ENCODE measurements at places on chromosomes 6 and 20. TPM values are rescaled to one million over a fixed set of nuclear protein-coding genes. Genes with fewer than 3 reads are reported as not detected.

Gene SPATA25
- 2.8 TPM for total RNA-seq

Gene KCNB1
- total RNA-seq, result 7.1 TPM

Gene GABBR1
- 52.4 TPM for total RNA-seq

Gene MEI4
- total RNA-seq, result 0.17 TPM

Gene THEMIS
- 2.8 TPM for total RNA-seq

Gene HLA-A
- total RNA-seq, result 1,097 TPM

- no peak for DNase-seq
These were observed 39.2 kb upstream of the CDKN1A start for GRCh38 chr6:36639171-36639808.

DNA sequence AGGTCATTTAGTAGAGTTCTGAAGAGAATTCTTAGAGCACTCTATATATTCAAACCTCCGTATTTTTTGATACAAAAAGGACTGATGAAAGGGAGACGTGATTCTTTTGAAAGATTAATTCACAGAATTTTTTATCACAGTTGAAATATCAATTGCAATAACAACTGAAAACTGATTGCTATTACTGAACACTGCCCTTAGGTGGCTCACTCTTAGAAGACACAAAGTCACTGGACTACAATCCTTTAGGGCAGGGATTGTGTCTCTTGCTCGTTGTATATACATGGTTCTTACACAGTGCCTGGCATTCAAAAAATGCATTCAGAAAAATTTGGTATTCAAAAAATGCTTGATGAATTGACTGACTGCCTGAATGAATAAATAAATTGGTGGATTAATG lies 17.1 kb upstream of the CALHM6 start:
- DNase-seq, result no peak

DNA sequence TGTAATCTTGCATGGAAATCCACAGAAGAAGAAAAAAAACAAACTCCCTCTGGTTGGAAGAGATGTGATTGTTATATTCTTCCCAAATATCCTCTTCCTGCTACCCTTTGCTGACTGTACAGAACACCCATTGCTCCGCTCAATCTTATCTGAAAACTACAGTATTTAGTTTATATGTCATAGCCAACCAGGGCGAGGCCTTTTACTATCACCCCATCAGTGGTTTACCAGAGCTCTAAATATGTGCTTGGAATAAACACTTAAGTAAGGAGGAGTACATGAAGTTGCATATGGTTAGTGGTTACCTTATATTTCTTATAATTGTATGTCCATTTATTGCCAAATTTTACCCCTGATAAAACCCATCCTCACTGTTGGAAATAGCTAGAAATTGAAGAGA lies 12.2 kb downstream of the PRL start:
- no peak for DNase-seq

DNA sequence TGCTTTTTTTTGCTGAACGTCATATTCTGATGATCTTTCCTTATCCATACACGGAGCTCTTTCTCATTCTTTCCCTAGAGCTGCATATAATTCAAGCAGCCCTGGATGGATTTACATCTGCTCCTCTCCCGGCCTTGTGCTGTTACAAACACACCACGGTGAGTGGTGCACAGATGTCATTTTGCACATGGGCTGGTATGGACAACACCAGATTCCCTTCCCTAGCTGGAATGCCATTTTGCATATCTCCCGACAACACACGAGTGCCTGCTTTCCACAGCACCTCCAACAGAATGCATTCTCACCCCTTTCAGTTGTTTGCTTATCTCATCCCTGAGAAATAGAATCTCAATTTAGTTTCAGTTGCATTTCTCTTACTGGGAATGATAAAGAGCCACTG lies 69.5 kb upstream of the AFDN start:
- no peak for DNase-seq

DNA sequence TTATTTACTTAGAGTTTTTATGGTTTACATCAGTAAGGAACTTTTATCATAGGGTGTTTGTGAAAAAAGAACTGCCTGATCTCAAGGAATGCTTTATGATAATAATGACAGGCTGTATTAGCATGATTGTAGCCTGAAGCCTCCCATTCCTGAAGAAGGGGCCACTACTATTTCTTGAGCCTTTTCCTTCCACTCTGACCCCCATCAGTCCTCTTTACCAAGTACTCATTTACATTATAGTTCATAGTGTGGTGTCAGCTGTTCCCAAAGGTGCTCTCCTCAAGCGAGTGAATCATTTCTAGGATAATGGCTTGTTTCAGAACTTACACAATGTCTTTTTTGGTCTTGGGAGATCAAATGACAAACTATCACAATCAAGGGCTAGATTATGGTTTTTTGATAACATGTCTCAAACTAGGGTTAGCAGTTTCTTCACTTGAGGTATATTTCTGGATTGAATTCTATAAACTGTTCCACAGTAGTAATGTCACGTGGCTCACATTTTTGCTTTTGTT lies 283.6 kb downstream of the CDKAL1 start:
- no peak for DNase-seq

DNA sequence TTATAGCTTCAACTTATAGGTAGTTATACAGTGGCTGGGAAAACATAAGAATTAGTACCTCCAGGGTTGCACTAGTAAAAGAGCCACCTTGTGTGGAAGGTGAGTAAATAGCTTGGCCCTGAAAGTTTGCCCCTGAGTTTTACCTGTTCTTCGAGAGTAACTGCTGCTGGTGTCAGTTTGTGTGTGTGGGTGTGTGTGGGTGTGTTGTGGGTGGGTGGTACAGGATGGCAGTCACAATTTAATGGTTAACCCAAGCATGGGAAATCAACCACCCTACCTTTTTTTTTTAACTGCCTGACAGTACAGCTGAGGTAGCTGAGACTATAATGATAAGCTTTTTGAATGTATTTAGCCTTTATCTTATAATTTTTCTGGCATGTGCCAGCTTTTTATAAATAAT lies 137.3 kb downstream of the STXBP5 start:
- peak; percentile 17 for DNase-seq

DNA sequence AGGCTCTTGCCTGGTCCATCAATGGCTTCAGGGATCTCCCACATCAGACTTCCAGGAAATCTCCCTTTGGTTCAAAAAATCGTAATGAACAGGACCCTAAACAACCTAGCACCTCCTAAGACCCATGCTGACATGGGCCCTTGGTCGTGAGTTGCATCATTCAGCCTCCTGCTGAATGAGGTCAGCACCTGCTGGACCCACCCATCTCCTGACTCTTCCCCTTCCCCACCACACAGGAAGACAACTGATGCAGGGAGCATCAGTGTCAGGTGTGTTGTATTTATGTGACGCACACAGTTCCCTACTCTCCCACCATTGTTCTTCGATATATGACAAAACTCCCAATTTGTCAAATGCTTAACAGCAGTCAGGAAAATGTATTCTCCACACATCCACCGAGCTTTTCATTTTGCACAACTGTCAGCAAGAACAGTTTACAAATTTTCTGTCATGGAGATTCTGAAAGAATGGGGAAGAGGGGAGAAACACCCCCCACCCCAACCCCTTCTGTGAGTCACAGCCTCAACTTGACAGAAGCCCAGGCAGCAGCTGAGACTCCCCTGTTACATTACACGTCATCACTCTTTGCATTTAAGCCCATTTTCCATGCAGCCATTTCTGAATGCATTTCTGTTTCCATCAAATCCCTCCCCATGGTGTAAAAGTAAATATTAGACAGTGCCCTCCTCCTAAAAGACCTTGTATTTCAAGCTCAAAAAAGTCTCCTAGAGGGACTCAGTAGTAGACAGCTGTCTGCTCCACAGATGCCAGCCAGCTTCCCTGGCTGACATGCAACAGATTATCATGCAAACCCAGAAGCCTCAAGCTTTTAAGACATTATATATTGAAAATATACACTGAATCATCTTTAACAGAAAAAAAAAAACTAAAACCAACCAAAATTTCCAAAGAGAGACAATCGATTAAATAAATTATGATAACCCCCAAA lies 577.5 kb downstream of the PTPRT start:
- no peak for DNase-seq

DNA sequence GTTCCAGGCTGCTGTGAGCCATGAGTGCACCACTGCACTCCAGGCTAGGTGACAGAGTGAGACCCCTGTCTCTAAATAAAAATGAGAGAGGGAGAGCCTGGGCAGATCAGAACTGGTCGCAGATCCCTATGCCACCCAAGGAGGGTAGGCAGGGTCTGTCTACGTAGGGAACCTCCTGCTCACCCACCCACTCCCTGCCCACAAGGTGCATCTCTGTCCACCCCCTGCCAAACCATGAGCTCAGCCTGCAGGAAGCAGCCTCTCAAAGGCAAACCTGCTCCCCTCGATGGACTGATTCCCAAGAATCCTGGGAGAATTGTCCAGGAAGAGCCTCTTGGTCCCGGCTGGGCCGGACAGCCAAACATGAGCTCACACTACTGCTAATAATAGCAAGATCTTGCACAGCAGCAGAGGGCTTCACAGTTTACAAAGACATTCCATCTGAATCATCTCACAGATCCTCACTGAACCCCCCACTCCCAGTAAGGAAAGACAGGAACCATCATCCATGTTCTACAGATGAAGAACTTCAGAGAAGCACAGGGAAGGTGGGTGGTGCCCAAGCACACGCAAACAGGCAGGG lies 27.8 kb upstream of the TLDC2 start:
- peak; percentile 67 for DNase-seq

DNA sequence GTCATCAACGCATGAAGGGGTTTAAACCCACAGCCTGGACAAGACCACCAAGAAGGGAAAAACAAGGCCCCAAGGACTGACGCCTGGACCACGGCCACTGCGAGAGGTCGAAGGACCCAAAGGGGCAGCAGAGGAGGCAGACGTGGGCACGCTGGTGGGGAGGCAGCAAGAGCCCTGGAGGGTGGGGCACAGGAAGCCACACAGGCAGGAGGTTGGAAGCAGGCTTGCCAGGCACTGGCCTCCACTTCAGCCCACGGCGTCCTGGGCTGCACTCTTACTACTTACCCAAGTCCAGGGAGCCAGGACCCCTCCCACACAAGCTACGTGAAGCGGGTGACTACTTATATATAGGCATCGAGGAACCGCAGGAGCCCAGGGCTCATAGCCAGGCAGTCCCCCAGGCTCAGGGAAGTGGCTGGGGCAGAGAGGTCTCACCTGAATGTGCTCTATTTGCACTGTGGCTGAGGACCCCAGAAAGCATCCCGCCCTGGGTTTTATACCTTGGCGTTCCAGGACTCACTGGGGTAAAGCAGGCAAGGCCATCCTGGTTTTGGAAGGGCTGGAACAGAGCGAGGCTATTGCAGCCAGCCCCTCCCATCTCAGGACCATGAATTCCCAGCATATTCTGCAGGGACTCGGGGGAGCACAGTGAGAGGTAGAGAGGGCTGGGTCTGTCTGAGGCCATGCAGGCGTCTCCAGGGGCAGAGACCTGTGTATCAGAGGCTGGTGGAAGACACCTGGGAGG lies 113.8 kb upstream of the AFDN start:
- no peak for DNase-seq

- no peak for DNase-seq
These were observed 134.8 kb upstream of the INSM1 start for GRCh38 chr20:20233041-20233514.

DNA sequence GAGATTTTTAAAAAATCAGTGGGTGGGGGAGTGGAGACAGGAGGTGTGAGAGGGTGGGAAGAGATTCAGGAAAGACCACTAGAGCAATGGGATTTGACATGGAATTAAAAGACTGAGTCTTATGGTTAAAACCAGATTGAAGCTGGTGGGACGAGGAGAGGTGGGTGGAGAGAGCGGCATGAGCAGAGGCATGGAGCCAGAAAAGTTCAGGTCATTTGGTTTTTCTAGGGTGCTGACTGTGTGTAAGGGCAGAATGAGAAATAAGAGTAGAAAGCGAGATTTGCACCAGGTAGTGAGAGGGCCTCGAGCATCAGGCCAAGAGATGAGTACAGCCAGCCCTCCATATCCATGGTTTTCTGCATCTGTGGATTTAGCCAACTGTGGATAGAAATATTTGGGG lies 121.3 kb downstream of the TCP11 start:
- no peak for DNase-seq
